Stimulated activated CD8-positive, alpha-beta memory T cell treated with anti-CD3 and anti-CD28 coated beads, Interleukin-12 subunit alpha, Interleukin-12 subunit beta, amount 100 ng/mL, for 4 hours (primary cell): ENCODE measurements at places on chromosomes 12 and 14.

- DNase-seq, result no peak
Measured at GRCh38 chr12:124633365-124634362, 66.3 kb upstream of the NCOR2 start.

GRCh38 chr14:100790502-100791347 lies 35.2 kb upstream of the MEG3 start:
- DNase-seq, result no peak

GRCh38 chr12:71567537-71567936 lies 96.1 kb downstream of the ZFC3H1 start:
- no peak for DNase-seq

- DNase-seq, result no peak
Measured at GRCh38 chr14:99537399-99537798, 56.2 kb downstream of the CCNK start.

GRCh38 chr12:114963846-114964245 lies 279.9 kb upstream of the TBX3 start:
- no peak for DNase-seq

DNA sequence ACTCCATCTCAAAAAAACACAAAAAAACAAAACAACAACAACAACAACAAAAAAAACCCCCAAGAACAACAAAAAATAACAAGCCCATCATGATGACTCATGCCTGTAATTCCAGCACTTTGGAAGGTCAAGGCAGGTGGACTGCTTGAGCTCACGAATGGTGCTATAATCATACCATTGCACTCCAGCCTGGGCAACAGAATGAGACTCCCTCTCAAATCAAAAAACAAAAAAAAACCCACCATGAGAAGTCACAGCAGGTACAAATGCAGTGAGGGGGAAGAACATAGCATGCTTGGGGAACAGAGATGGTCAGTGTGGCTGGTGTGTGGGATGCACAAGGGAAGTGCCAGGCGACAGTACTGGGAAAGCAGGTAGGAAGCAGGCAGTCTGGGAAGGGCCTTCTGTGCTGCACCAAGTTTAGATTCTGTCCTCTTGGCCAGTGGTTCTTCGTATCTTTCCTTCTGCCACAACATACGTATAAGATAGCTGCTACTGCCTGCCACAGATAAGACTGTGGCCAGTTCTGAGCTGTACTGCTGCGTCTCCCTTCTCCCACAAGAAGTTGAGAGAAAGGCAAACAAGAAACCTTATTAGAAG lies 28.0 kb downstream of the ATG14 start:
- no peak for DNase-seq

DNA sequence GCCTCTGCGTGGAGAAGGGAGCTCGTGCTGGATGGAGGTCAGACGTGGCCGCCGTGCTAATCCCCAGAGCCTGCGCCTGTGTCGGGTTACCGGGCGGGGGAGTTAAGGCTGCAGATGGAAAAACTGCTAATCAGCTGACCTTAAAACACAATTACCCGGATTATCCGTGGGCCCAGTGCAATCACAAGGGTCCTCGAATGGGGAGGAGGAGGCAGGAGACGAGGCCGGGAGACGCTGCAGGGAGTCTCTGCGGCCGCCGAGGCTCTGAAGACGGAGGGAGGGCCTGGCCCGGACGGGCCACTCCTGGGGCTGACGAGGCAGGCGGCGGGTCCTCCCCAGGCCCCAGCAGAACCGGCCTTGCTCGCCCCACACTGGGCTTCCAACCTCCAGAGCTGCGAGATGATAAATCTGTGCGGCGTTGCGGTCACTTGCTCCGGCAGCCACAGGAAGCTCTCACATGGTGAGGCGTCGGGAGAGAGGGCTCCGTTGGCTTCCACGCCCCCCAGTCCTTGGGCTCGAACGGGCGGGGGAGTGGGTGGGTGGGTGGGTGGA lies 32.9 kb upstream of the FBRSL1 start:
- DNase-seq, result no peak

DNA sequence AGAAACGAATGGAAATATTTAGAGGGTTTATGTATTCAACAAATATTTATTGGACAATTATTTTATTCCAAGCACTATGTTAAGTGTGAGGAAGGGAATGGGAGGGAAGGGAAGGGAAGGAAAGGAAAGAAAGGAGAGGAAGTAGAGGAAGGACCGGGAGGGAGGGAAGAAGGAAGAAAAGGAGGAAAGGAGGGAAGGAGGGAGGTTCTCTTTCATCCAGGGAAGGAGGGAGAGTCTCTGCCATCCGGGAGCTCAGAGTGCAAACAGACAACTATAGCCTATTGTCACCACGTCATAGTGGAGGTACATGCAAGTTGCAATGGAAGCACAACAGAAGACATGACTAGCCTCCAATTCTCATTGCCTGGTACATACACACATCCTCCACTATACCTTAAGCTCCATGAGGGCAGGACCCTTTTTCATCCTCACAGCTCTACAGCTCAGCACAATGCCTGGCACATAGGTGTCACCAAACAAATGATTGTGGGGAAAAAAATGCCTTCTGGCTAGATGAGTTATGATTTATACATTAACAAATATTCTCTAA lies 48.1 kb downstream of the DAD1 start:
- DNase-seq, result no peak

DNA sequence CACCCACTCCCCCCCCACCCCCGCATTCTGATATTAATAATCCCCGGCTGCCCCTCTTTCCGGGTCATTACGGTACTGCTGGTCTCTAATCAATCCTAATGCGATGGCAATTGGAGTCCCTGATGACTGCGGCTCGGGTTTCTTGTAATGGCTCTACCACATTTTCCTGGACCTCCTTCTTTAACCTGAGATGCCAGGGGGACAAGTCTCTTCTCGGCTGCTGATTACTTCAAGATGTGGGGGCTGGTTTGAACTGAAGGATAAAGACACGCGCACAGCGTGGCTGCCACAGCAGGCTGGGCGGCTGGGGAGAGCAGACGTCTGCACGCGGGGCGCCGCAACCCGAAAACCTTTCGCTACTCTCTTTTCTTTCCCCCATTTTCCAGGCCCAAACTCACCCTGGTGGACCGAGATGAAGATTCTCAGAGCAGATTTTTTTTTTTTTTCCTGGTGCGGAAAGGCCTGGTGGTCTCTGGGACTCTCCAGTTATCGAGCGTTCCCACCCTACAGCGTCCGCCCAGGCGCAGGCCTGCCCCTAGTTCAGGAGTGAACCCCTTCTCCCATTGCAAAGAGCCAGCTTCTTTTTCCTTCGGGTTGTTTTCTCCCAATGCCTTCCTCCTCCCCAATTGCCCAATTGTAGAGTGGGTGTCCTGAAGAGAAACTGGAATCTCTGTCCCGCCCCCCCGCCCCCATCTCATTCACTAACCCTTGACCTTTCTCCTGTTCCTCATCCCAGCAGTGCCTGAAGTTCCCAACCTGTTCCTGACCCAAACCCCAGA lies 6.0 kb upstream of the SIX1 start:
- no peak for DNase-seq

- no peak for DNase-seq
Measured at GRCh38 chr12:80846952-80847351, 90.8 kb downstream of the LIN7A start.

GRCh38 chr12:110599334-110599733 lies 14.6 kb upstream of the TCTN1 start:
- DNase-seq, result no peak

DNA sequence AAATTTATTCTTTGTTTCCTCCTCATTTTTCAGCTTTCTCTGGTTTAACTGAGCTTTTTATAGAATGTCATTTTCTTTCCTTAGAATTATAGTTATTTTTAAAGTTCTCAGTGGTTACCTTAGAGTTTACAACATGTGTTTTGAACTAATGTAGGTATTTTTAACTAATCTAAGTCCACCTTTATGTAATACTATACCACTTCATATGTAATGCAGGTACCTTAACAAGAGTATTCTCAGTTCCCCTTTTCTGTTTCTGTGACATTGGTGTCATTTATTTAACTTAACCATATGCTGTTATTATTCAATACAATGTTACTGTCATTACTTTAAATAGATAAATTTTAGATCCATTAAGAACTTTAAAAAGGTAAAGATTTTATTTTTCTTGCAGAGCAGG lies 30.3 kb upstream of the KCNC2 start:
- DNase-seq, result no peak

GRCh38 chr14:70782361-70782760 lies 27.0 kb downstream of the MAP3K9 start:
- DNase-seq, result no peak

GRCh38 chr12:21801522-21802288 lies 27.2 kb upstream of the KCNJ8 start:
- no peak for DNase-seq

GRCh38 chr12:93139028-93139665 lies 210.1 kb upstream of the EEA1 start:
- DNase-seq, result no peak

DNA sequence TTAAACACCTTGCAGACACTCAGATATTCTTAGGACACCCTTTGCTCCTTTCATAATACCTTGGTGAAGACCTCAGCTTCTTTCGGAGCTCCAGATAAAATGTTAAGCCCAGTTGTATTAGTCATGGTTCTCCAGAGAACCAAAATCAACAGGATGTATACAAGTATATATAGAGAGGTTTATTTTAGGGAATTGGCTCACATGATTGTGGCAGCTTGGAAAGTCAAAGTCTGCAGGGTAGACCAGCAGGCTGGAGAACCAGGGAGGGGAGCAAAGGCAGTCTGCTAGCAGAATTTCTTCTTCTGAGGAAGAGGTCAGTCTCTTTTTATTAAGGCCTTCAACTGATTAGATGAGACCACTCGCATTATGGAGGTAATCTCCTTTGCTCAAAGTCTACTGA lies 6.9 kb upstream of the IGF1 start:
- no peak for DNase-seq

- DNase-seq, result no peak
Measured at GRCh38 chr12:127811988-127812387, 455.0 kb upstream of the TMEM132C start.

DNA sequence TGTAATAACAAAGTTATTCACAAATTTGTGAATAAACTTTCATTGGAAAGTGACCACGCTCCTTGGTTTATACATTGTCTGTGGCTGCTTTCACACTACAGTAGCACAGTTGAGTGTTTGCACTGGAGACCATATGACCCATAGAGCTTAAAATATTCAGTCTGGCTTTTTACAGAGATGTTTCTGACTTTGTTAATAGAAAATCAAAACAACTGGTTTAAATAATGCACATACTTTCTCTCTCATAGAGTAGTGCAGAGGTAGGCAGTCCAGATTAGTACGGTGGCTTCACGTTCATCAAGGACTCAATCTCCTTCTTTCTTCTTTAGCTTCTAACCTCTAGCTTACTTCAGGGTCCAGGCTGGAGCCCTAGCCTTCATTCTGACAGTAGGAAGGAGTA lies 36.2 kb downstream of the PSEN1 start:
- no peak for DNase-seq

DNA sequence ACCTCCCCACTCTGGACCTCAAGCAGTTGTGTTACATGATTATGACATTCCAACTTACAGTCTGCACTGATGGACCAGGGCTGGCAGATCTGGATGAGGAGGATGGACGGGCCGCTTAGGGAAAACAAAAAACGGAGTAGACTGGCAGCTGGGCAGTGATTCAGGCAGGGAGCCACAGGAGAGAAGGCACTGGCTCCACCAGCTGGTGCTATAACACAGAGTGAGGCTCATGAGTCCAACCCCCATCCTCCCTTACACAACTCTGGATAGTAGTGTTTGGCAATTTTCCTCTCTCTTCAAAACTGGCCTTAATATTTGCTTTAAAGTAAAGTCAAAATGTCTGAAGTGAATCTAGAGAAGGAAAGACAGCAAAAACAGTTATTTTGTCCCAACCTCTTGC lies 9.7 kb upstream of the RIC8B start:
- no peak for DNase-seq

- DNase-seq, result no peak
Measured at GRCh38 chr14:56147986-56148901, 30.0 kb downstream of the PELI2 start.

- no peak for DNase-seq
Measured at GRCh38 chr12:128970110-128970509, 116.8 kb downstream of the GLT1D1 start.
